Ovary (tissue), 10 donors: ENCODE measurements at places on chromosomes 1 and 21. TPM values are rescaled to one million over a fixed set of nuclear protein-coding genes. Genes with fewer than 3 reads are reported as not detected.

DNA sequence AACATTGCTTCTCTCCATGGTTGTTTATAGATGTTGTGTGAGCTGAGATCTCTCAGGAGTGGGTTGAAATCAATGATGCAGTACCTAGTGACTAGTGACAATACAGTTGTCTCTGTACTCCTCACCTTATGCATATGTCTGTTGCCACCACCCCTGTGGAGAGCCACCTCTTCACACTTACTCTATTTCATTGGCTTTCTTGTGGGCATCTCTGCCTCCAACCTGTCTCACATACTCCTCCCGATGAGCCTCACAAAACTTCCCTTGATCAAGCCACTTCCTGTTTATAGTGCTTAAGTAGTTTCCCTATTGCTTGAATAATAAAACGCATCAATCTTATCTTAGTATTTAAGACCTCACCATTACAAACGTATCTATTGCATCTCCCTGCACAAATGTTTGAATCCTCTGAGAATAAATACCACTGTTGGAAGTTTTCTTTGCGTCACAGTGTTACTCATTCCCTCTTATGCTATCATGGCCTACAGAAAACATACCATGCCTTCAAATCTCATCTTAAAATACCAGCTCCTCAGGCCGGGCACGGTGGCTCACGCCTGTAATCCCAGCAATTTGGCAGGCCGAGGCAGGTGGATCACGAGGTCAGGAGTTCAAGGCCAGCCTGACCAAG, 54.7 kb upstream of the GREM2 start:
- DNase-seq = no peak

GRCh38 chr21:46218906-46219590, 9.5 kb downstream of the LSS start:
- no peak for DNase-seq

GRCh38 chr1:1079408-1080121, 5.5 kb upstream of the RNF223 start:
- peak; percentile 43 for DNase-seq

ARHGAP29 gene
- total RNA-seq = 15.9 TPM

LCE3D gene
- total RNA-seq = not detected

SLFNL1 gene
- total RNA-seq = 0.62 TPM
